ENCODE measurements at places on chromosomes 5 and 9.

DNA sequence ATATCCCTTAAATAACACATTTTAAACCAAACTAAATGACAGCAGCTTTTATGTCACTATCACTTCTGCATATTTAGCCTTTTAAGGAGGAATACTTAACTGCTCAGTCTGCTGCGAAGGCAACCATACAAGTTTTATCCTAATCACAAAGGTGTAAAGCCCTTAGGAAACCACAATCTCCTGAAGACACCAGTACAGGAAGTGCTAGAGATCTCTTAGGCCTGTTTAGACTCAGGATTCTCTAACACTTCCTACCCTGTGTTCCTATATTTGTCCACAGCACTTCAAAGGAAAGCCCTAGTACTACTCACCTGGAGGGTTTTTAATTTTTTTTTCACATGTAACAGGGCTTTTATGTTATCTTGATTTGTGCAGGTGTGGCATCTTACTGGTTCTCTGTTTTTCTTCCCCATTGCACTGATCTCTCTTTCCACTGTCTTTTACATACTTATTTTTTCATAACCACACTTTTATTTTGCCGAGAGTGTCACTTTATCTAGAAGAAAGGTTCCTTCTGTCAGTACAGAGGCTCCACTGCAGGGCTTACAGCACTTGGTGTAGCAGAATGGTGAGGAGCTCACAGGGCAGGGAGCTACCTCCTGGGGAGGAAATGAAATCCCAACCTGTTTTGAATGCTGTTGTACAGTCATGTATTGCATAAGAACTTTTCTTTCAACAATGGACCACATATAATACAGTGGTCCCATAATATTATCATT, 1060.6 kb upstream of the ACO1 start:
- peaks cover 11% of the 10 kb centered on the region for H3K4me1 ChIP-seq
- H3K27ac ChIP-seq: peak overlapping the region; percentile 19
- no peaks in the 10 kb centered on the region for H3K27me3 ChIP-seq
- DNase-seq: no peak

DNA sequence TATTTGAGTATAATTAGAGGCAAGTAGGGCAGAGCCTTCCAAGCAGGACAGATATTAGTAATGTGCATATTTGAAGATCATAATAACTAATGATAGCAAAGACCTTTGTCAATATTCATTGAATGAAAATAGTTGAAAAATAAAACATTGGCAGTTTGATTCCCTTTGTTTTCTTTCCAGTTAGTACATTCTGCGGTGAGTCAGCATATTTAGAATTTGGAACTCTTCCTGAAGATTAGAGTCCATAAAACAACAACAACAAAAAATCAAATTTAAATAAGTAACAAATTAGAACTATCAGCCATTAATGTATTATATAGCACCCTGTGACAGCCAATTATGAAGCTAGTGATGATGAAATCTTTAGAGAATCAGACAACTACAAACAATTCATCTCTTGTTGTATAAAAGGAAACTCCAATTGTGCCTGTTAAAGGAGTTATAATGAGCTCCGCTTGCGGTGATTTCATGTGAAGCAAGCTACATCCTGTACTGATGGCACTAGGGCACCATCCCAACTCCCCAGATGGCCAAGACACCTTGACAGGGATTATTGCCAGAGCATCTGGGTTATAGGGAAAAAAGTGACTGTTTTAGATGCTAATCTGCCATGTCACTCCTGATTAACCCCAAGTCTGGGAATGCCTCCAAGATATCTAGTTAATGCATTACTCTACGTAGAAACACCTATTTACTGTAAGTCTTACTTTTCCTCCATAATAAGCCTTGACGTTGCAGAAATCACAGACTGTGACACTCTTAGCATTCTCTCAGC, 6.8 kb downstream of the IFNA8 start:
- no peak for DNase-seq
- H3K4me3 ChIP-seq: no peak overlapping the region
- peaks cover 28% of the 10 kb centered on the region for H3K27me3 ChIP-seq
- H3K27ac ChIP-seq: no peak overlapping the region
- H3K4me1 ChIP-seq: no peaks in the 10 kb centered on the region

DNA sequence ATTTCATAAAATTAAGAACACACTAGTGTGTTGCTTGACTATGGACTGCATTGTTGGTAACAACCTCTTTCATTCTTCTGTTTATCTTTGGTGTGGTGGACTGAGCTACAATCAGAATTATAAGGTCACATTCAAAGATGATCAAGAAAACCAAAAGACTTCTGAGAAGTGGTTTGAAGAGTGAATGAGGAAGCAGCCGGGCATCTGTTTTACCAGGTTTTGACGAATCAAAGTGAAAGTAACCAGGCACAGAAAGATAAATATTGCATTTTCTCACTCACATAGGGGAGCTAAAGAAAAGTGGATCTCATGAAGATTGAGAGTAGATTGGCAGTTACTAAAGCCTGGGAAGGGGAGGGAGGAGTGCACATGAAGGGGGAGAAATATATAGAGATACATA, 589.1 kb downstream of the ZNF608 start:
- no peak overlapping the region for H3K4me3 ChIP-seq
- no peak for DNase-seq
- no peaks in the 10 kb centered on the region for H3K36me3 ChIP-seq

GRCh38 chr9:124716808-124717207, 54.3 kb downstream of the NR6A1 start:
- DNase-seq: no peak
- H3K27ac ChIP-seq: no peak overlapping the region
- peaks cover 10% of the 10 kb centered on the region for H3K4me1 ChIP-seq
- H3K4me3 ChIP-seq: no peak overlapping the region

DNA sequence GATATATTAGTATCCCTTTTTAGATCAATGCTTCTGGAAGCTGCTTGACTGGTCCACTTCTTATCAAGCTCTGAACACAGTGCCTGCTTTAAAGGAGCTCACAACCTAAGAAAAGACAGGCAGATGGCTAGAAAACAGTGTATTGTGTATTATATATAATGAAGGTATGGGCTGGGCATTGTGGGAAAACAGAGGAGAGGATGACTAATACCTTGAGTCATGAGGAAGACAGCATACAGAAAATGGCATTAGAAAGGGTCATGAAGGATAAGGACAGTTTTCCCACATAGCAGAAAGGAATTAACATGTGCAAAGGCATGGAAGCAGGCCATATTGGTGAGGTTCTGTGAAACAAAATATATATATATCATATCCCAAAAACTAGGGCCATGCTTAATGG, 309.6 kb downstream of the MLLT3 start:
- no peaks in the 10 kb centered on the region for H3K36me3 ChIP-seq
- H3K27ac ChIP-seq: no peak overlapping the region
- peaks cover 20% of the 10 kb centered on the region for H3K4me1 ChIP-seq
- peaks cover 8% of the 10 kb centered on the region for H3K27me3 ChIP-seq

DNA sequence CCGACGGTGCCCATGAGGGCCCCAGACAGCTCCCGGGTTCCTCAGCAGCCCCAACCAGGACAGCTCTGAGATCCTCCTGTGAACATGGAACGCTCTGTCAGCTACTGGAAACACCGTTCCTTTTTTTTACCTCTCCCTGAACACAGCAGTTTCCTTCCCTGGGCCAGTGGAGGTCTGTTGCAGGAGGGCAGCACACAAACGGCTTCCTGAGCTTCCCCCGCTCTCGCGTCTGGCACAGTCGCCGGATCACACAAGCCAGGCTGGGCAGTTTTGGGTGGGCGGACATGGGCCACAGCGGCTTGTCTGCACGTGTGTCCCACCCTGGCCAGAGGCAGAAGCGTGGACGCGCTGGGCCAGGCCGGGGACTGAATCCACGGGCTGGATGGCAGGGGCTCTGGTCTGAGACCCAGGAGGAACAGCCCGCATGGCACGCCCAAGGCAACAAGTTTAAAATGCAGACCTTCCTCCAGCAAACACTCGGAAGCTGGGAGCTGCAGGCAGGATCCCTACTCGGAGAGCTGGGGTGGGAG, 106.8 kb upstream of the SARDH start:
- H3K4me1 ChIP-seq: no peaks in the 10 kb centered on the region
- no peak overlapping the region for H3K27ac ChIP-seq
- DNase-seq: no peak
- H3K36me3 ChIP-seq: no peaks in the 10 kb centered on the region
- H3K27me3 ChIP-seq: no peaks in the 10 kb centered on the region

DNA sequence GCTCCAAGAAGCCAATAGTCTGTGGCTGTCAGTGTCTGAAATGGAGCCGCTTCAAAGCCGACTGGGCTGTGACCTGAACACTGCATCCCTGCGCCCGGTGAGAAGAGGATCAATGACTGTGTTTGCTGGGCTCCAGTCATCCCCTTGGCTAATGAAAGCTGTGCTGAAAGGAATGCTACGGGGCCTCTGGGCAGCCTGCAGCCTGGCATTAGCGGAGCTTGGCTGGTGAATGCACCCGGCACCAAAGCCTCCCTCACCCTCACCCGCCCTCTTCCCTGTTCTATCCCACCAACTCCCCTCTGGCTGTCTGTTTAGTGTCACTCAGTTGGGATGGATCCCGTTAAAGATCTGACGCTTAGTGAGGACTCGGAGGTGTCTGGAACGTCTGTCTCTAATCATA, 355.3 kb downstream of the BNC2 start:
- DNase-seq: no peak
- no peak overlapping the region for H3K4me3 ChIP-seq
- H3K4me1 ChIP-seq: no peaks in the 10 kb centered on the region
- no peak overlapping the region for H3K27ac ChIP-seq
- H3K36me3 ChIP-seq: no peaks in the 10 kb centered on the region
- no peaks in the 10 kb centered on the region for H3K27me3 ChIP-seq

DNA sequence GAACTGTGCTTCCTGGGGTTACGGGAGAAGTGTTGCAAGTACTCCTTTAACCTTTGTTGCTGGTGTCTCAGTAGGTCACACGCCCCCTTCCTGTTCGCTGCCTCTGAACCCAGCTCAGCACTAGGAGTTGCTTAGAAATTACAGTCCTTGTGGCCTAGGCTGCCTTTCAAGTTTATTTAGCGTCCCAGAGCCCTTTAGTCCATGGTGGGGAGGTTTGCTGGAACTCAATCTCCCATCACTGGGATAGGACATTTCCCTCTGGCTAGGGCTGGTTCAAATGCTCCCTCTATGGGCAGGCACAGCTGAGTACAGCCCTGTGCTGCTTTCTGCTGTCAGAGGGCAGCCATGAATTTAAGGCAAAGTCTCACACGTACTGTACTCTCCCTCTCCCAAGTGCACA, 4.7 kb downstream of the IFNA8 start:
- H3K36me3 ChIP-seq: no peaks in the 10 kb centered on the region
- H3K27ac ChIP-seq: no peak overlapping the region
- H3K4me1 ChIP-seq: no peaks in the 10 kb centered on the region
- DNase-seq: no peak
